Myocyte (in vitro differentiated cells): ENCODE measurements at places on chromosomes 13 and 19.

- DNase-seq, result peak; percentile 83
Observed at GRCh38 chr13:47216176-47216822, 319.4 kb upstream of the HTR2A start.

- DNase-seq, result peak; percentile 13
Observed at GRCh38 chr19:8320564-8321066, 560 bp downstream of the NDUFA7 start.

GRCh38 chr19:50549059-50549926 lies 18.9 kb downstream of the LRRC4B start:
- no peak for DNase-seq

- peak; percentile 88 for DNase-seq
Observed at GRCh38 chr13:40060296-40061007, 405.0 kb downstream of the COG6 start.

DNA sequence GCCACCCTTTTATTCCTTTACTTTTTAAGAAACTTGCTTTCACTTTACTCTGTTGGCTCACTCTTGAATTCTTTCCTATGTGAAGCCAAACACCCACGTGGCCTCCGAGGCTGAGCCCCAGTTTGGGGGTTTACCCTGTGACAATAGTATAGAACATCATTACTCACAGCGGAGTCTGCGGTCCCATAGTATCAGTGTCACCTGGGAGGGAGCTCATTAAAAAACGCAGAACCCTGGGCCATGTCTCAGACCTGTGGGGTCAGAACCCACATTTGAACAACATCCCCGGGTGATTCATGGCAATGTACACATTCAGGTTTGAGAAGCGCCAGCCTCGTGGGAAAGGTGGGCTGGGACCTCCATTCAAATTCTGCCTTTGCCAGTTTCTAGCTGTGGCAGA lies 36.0 kb upstream of the UBL3 start:
- no peak for DNase-seq

DNA sequence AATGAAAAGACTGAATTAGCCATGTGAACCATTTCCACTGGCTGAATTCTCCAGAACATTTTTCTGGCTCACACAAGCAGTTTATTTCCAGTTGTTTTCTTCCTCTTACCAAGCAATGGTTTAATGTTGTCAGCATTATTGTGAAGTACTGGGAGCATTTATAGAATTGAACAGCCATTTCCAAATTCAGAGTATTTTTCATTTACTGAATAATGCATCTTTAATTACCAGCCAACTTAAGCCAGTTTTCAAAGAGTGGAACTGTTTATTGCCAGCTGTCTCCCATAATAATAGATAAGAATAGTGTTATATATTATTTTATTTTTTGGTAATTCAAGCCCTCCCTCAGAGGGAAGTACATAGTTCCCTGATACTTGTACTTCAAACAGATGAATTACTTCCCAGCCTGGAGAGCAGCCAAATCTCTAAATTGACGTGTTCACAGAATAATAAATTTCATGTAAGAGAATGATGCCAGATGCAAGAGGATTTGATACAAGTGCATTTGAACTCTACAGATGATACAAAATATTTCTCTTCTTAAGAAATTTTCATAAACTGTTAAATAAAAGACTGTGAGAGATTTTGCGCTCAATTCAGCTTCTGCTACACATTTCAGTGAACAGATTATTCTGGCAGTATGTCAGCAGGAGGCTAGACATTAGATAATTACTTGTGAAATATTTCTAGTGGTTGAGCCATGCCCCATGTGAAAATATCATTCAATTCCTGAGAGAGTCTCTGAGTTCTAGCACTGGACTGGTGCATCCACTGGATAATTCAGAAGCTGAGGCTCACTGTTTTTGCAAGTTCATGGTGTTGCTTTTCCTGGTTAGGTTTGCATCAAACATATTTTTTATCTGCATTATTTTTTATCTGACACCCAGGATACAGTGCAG lies 315.9 kb downstream of the SLC7A1 start:
- no peak for DNase-seq

GRCh38 chr13:31225998-31226675 lies 26.4 kb downstream of the B3GLCT start:
- no peak for DNase-seq

DNA sequence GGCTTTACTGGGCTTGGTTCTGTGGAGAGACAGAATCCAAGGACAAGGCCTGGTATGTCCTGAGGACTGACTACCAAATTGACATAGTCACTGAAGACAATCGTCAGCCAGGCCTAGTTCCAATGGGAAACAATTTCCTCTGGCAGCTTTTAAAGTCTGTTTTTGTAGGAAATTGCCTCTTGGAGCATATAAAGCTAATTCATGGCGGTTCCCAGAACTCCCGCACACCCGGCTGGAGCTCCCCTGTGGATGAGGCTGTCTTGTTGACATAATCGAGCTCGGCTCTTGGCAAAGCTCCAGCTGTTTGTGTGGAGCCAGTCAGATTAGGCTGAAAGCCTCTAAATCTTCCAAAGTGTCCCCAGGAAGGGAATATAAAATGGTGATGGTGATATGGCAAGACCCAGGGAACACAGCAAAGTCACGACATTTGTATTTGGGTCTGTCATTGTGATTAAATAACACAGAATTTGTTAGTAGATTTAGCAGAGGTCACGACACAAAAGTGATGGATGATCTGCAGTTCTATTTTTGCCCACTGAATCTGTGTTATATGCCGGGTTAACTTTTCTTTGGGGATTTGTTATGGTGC lies 395.0 kb downstream of the PCDH9 start:
- DNase-seq, result peak; percentile 77

DNA sequence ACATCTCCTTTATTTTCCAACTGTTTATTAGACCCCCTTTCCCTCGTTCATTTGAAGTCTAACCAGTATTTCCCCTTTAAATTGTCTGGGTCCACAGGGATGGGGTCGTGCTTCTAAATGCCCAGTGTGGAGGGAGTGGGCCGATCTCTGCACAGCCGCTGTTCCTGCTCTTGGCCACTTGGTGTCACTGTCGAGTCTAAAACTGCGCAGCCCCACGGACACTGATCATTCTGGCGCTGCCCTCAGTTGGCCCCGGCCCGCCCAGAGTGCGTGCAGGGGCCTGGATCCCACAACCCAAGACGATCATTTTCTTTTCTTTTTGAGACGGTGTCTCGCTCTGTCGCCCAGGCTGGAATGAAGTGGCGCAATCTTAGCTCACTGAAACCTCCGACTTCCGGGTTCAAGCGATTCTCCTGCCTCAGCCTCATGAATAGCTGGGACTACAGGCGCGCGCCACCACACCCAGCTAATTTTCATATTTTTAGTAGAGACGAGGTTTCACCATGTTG lies 12.0 kb downstream of the WDR88 start:
- DNase-seq, result peak; percentile 42

DNA sequence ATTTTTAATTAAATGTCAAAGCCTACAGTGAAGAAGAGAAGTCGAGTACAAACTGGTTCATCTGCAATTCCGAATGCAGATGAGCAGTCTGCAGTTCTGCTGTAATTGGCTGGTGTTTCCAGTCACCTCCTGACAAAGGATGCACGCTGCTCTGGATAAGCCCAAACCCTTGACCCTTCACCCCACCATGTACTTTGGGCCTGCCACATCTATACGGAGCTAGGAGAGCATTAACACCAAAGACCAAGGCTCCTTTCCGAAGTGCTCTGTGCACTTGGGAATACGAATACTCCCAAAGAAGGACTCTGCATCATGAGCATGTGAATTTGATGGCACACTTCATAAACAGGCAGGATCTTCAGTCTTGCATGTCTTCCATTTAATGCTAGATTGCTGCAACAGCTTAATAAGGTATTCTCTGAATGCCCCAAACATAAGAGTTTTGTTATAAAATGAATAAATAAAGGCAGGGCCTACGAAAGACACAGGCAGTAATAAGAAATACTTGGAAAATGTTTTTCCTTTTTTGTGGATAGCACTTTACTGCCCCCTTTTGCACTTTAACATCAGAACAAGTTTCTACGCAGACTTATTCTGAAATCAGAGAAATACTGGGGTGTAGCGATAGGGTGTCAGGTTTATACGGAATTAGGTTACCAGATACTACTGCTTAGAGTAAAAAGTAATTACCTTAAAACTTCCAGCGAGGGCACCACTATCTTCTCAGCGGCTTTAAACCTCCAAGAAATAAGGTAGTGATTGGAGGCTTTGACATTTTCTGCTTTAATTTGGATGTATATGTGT lies 15.0 kb downstream of the EFNB2 start:
- no peak for DNase-seq

GRCh38 chr19:15448778-15449619 lies 757 bp downstream of the WIZ start:
- no peak for DNase-seq

DNA sequence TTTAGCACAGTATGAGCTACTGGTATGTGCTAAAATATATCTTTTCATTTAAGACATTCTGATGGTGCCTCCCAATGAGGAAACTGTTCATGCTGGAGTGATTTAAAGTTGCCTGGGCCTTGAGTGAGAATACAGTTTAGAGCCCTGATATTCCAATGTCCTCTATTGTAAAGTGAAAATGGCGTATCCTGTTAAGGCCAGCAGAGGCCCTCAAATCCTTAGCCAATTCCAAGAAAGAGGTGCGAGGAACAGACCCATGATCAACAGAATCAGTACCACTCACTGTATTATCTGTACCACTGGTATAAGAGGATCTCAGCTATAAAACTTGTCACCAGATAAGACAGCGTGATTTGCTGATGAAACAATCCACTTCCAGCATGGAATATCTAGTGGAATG lies 273.1 kb upstream of the SLITRK5 start:
- DNase-seq, result no peak

GRCh38 chr13:27476943-27477703 lies 26.8 kb upstream of the MTIF3 start:
- no peak for DNase-seq

- no peak for DNase-seq
Observed at GRCh38 chr19:11031421-11032070, 57.7 kb upstream of the LDLR start.

DNA sequence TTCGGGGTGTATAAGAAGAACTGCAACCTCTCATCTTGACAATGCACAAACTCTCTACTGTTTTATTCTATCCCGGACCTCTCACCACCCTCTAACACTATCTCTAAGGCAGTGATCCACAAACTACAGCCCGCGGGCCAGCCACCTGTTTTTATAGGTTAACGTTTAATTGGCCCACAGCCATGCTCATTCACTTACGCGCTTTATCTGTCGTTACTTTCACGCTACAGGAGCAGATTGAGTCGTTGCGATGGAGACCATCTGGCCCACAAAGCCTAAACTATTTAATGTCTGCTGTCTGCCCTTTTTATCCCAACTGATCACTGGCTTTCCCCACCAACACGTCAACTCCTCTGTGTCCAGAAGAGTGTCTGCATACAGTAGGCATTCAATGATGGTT lies 158.9 kb downstream of the CACNA1A start:
- no peak for DNase-seq

DNA sequence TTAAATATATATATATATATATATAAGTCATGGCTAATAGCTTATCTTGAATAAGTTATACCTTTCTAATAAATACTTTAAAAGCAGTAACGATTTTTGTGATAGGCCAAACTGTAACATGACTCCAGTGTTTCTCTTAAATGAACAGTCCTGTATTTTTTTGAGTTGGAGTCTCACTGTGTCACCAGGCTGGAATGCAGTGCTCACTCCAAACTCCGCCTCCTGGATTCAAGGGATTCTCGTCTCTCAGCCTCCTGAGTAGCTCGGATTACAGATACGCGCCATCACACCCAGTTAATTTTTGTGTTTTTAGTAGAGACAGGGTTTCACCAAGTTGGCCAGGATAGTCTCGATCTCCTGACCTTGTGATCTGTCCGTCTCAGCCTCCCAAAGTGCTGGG lies 814.2 kb upstream of the SLITRK5 start:
- DNase-seq, result peak; percentile 31

DNA sequence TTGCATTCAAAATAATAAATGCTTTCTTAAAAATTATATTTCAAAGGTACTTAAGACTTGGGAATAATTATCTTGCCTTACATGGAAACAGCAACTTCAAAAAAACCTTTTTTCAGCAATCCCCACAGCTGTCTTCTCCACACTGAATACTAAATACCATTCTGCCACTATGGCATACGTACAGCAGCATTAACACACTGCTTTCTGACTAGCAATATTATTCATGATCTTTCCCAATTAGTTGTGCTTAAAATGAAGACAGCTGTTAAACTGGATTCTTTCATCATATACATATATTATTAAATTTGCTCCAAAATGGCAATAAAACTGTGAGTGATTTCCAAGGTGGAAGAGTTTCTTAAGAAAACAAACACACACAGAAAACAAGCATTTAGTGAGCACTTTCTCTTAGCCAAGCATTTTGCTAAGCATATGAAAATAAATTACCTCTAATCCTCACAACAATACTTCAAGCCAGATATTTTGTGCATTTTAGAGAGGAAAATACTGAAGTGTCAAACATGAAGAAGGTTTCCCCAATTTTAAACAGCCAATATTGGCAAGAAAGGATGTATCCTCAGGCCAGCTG lies 609.5 kb downstream of the SLITRK1 start:
- DNase-seq, result no peak

DNA sequence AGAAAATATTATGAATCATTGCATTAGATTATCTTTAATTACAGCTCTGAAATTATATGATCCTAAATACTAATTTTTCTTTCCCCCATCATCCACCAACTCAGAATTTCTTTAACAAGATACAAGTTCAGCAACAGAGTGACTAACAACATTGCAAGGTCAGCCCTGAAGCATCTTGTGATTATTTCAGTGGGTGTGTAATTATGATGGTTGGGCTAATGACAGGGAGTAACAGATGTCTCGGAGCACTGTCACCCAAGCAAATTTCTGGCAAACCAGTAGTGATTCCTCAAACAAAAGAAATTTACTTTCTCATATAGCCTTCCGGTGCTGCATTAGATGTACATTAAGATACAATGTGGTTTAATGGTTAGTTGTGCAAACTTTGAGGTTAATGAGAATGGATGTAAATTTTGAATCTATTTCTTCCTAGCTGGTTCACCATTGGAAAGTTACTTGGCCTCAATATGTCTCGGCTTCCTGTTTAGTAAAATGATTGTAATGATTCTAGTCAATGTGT lies 238.9 kb downstream of the ITGBL1 start:
- DNase-seq, result peak; percentile 67

- DNase-seq, result no peak
Observed at GRCh38 chr13:24182703-24183081, 22.2 kb downstream of the SPATA13 start.

- no peak for DNase-seq
Observed at GRCh38 chr19:32349724-32350470, 4.5 kb downstream of the ZNF507 start.

DNA sequence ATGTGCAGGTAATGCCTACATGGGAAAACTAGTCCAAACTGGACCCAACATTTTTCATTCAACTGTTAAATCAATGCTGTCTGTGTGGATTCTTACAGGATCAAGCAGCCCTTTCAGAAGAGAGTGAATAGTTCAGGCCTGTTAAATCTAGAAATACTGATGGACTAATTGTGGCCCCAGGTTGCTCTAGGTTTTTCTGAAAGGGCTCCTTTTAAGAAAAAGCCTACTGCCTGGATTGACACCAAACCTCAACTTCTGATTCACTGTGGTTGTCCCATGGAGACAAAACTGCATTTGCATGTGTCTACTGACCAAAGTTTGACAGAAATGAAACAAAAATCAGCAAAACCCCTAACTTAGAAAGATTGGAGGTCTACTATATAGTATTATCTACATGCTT lies 437.0 kb downstream of the KLF12 start:
- DNase-seq, result no peak
